ENCODE measurements at places on chromosomes 2 and 18.
A peak's percentile ranks its signal among the peaks of the same experiment; 100 is the strongest.

- DNase-seq = no peak
Measured at GRCh38 chr2:224308272-224308911, 93.5 kb downstream of the FAM124B start.

DNA sequence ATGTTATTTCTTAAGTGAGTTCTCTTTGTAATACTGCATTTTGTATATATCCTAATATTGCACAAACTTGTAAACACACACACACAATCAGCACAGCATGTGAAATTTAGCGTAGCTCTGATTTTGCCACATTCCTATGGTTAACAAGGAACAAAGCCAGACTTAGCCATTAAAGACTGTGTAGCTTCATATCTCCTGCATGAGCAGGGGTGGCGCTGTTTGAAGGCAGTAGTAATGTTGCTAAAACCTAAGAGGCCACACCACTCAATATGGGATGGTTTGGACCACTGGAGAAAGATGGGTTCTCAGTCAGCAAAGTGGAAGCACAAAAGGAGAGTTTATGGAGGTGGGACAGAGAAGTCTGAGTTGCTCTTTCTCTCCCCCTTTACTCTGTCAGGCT, 61.1 kb upstream of the RND3 start:
- no peak for DNase-seq

- no peak for DNase-seq
Measured at GRCh38 chr2:242011516-242011915, 142.0 kb downstream of the RTP5 start.

GRCh38 chr2:218366621-218367414, 10.2 kb downstream of the CATIP start:
- no peak for DNase-seq

DNA sequence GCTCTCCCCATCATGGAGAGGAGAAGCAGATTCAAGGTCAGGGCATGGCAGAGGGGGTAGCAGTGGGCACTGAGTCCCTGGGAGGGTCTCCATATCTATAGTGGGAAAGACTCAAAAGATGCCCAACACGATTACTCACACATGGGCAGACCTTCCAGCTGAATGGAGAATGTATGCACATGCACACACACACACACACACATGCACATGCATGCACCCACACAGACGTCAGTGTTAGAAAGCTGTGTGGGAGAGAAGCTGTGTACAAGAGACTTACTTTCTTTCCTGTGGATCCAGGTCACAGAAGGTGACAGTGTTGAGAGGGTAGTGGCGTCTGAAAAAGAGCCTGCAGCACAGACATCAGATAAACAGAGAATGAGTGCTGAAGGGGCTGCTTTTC, 194.5 kb downstream of the TNS1 start:
- DNase-seq = no peak

DNA sequence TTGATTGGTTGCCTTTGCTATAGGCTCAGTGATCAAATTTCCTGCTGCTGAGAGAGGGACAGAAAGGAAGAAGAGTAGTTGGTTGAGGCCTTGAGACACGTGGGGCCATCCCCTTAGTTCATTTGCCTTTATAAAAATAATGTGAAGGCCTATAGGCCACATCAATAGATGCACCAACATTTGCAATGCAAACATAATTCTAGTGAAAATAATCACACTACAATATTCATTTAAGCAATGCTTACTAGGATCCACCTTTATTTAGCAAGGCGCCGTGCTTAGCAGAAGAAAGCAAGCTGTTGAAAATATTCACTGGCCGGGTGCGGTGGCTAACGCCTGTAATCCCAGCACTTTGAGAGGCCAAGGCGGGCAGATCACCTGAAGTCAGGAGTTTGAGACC, 105.3 kb upstream of the CXCR4 start:
- no peak for DNase-seq

DNA sequence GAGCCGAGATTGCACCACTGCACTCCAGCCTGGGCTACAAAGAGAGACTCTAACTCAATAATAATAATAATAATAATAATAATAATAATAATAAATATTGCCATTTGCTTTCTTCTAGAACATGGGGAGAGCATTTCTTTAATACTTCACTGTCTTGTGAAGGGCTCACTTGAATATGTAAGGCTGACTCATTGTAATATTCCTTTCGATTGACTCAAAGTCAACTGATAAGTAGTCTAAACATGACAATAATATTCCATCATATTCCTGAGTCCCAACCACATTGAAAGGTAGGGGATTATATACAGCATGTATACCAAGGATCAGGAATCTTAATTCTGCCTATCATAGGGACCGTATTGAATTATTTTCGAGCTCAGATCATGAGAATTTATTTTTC, 949.2 kb downstream of the DSC3 start:
- no peak for DNase-seq

DNA sequence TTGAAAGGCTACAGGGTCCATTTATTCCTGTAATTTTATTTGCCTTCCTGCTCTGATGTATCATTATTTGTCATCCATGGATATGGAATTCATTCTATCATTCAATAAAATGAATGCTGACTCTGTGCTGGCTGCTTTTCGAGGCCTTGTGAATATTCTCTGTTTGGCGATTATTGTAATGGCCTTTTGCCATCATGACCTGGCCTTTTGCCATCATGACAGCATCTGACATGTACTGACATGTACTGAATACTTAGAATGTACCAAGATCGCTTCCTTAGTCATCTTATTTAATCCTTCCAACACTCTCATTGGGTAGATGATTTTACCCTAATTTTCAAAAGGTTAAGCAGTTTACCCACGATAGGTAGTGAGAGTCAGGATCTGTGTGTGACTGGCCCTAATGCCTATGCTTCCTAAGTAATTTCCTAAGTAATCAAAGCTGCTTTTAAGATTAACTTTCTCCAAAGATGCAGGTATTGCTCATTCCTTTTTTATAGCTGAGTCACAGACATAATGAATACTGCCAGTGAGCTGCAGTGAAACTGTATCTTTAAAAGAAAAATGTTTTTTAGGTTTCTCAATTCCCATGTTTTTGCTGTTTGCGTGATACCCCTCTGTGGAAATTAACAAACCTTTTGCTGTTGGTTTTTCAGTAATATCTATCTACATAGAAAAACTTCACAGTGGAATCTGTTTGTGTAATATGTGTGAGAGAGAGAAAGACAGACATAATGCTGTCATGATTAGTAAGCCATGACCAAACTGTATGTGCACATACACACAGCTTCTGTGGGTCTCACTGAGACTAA, 127.8 kb downstream of the CERS6 start:
- DNase-seq = no peak

DNA sequence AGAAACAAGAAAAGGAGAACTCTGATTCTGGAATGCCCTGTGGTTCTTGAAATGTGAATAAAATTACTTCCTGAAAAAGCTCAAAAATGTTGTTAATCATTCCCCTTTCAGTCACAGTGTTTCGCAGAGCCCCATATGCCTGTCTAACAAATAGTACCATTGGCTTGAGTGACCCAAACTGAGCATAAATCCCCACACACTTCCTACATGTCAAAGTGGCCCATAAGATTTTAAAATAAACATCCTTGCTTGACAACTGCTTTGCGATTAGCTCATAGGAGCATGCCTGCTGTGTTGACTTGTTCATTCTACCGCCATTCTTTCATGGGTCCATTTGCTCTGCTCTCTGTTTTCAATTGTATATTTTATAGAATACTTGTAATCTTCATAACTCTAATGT, 377.8 kb upstream of the SMIM21 start:
- no peak for DNase-seq

- no peak for DNase-seq
Measured at GRCh38 chr2:146239392-146240135, 1605.3 kb upstream of the ACVR2A start.

GRCh38 chr18:35074581-35074980, 33.4 kb downstream of the MAPRE2 start:
- DNase-seq = no peak

GRCh38 chr2:102754456-102755145, 7.2 kb upstream of the TMEM182 start:
- no peak for DNase-seq

DNA sequence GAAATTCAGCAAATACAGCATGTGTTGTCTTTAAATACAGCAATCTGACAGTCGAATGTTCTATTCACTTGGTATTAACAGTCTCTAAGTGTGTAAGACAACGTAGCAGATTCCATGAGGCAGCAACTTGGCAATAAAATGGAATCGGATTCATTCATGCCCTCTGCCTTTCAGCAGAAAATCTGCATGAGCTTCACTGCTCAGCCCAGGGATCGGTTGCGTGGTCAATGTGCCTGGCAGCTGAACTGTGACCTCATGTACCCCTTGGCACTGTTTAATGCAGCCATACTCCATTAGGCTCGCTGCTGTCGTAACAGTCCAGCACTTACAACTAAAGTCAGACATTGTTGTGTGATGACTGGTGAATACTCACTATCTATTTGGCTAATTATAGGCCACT, 17.7 kb upstream of the RGPD4 start:
- DNase-seq = no peak

- DNase-seq = peak; percentile 6
Measured at GRCh38 chr2:193276560-193276959, 1081.8 kb upstream of the TMEFF2 start.

GRCh38 chr2:1730015-1730927, 14.0 kb downstream of the PXDN start:
- no peak for DNase-seq

DNA sequence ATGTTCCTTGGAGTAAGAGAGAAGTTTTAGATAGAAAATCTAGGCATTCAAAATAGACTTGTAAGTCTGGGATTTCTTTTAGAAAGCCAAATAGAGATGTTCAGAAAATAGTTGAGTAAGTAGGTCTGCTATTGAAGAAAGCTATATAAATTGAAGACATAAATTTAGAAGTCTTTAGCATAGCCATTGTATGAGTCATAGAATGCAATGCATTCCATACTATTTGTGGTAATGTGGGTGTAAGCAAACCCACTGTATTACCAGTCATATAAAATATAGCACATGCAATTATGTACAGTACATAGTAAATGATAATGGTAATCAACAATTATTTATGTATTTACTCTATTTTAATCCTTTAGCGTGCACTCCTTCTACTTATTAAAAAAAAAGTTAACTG, 14.1 kb downstream of the MC4R start:
- DNase-seq = no peak

DNA sequence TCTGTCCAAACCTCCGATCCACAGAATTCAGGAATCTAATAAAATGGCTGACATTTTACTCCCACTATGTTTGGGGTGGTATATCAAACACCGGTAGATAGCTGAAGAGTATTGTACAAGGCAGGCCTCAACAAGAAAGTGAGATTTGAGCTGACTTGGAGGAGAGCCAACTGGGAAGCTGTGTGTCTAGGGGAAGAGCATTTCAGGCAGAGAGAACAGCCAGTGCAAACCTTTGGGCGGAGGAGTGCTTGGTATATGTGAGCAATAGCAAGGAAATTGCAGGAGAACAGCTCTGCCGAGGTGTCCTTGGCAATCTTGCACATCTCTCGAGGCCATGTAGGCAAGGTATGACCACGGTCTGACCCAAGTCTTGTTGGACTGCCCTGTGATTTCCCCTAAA, 1.8 kb upstream of the MERTK start:
- no peak for DNase-seq

GRCh38 chr2:175167076-175167791, 769 bp downstream of the ATF2 start:
- DNase-seq = no peak
